ENCODE measurements at places on chromosomes 2 and 18. TPM values are rescaled to one million over a fixed set of nuclear protein-coding genes. Genes with fewer than 3 reads are reported as not detected.

KIAA2012 gene
- total RNA-seq: not detected

TMEM200C gene
- 0.29 TPM for total RNA-seq

EN1 gene
- not detected for total RNA-seq

GRCh38 chr18:39389800-39390379, 1824.3 kb upstream of the CELF4 start:
- DNase-seq: no peak

DNA sequence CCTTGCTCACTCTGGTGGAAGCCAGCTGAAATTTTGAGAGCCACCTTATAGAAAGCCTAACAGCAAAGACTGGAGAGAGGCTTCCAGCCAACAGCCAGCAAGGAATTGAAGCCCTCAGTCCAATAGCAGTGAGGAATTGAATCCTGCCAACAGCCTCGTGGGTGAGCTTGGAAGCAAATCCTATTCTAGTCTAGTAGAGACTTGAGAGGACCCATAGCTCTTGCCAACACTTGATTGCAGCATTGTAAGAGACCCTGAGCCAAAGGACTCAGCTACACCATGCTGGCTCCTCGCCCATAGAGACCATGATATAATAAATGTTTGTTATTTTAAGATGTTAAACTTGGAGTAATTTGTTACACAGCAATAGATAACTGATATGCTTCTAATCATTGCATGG, 403.0 kb upstream of the TNP1 start:
- DNase-seq: no peak

DNA sequence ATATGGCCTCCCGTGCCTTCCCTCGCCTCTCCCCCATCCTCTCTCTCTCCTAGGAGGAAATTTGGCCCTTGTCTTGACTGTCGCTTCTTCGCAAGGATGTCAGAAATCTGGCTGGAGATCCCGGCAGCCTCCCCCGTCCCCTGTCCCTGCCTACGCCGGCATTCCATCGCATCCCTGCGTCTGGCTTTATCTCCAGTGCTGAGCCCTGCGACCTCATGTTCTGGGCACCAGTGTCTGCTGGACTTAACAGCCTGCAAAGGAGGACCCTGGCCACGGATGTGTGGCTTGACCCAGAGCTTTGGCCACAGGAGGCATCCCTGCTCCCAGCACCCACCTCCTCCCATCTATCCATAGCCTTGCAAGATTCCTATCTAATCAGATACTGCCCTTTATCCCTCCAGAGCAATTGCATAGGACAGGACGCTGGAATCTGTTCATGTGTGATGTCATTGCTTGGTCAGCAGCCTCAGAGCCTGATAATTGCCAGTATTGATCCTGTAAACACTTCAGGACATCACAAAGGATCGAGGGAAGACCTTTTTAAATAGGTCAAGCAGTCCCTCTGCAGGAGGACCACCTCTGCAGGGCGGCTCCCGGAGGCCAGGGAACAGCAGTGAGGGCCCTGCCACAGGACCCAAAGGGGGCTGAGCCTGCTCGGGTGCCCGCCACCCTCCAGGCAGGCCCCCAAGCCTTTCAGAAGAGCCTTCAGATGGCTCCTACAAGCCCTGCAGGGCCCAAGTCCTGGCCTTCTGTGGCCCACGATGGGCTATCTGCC, 168.2 kb downstream of the TWIST2 start:
- no peak for DNase-seq

DNA sequence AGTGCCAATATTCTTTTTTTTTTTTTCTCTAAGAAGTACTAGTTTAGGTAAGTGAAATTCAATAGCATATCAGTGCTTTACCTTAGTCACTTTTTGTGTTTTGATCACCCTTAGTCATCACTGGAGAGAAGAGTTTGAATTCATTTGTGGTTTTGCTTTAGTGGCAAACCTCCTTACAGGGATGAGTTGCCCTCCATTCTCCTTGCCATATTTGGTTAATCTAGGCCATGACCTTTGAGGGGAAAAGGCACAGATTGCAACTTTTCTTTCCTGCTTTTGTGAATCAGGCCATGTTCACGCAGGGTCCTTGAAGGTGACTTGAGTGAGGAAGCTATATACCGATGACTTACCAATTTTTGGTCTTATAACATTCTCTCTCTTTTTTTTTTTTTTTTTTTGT, 34.4 kb downstream of the PLEKHA3 start:
- DNase-seq: no peak

DNA sequence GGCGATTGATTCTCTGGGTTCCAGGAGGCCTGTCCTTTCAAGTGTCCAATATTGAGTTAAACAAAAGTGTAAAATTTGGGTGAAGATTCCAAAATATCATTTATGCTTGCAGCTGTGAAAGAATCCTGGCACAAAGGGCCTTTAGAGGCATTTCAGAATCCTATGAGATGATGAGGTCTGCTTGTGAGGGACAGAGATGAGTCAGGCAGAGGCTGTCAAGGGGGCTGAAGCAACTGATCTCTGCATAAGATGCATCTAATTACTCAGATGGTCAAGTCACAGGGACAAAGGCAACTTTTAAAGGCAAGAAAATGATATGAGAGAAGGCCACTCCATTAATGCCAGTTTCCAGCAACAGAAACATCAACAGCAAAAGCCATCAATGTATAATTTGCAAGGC, 78.8 kb downstream of the FHOD3 start:
- no peak for DNase-seq

- DNase-seq: no peak
Observed at GRCh38 chr18:56986829-56987228, 160.1 kb upstream of the BOD1L2 start.

DNA sequence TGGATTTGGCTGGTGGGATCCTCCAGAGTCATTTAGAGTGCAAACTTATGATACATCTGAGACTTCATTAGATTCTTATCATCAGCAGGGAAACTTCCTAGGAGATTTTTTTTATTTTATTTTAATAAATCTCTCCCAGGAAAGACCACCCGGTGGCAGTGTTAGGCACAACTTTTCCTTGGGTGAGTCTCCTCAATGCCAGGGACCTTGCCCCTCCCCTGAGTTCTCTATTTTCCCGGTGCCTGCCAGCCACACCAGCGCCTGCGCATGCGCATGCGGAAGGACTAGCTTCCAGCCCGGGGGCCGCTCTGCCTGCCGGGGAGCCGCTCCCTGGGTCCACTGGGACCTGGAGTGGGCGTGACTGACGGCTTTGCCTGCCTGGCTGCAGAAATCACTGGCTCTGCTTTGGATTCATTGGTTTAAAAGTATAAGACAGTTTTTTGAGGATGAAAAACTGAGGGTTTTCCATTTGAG, 86.6 kb downstream of the TMEM182 start:
- no peak for DNase-seq

DNA sequence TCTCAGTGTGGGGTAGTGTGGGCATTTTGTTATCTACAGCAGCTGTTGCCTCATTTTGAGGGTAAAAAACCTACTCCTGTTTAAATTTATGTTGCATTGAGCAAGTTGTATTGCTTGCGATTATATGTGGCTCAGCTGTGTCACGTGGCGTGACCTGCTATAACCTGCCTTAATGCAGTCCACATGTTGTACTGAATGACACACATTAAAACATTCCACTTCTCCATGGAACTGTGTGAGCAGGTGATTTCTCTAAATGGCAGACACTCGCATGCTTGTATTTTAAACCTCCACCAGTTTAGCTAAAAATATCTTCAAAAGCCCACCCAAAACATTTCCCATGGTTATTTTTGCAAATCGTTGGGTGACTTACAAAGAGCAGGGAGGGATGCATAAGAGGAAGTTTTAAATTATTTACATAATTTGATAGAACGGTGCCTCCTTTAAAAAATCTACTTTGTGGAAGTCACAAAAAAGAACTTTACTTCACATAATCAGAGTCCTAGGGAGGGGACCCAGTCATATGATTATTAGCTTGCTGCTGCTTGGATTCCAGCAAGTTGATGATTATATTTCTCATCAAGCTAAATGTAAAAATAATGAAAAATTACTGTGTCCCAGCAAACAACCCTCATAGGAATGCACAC, 163.3 kb upstream of the ZEB2 start:
- DNase-seq: no peak

GRCh38 chr2:46493241-46493970, 14.0 kb downstream of the TMEM247 start:
- DNase-seq: no peak

DNA sequence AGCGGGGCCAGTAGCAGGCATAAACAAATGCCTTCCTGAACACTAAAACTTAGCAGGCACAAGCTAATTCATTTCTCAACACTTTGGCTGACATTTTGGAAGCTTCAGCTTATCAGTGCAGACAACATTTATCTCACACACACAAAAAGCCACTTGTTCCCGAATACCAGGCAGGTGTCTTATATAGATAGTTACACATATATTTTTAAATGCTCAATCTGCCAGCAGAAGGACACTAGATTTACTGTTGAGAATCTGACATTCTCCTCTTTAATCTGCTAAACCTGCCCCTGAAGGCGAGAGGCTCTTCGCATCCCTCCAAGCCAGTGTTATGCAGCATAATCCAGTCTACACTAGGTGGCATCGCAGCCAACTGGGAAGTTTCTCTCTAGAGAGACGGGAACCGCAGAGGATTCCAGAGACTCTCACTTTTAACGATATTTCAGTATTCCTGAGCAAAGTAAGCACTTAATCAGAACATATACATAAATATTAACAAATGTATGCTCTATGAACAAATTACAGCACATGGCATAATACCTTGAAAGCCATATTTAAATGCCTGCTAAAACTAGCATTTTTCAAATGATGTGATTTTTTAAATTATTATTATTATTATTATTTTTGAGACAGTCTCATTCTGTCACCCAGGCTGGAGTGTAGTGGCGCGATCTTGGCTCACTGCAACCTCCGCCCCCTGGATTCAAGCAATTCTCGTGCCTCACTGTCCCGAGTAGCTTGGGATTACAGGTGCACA, 90.2 kb upstream of the SCG2 start:
- DNase-seq: no peak

GRCh38 chr2:64634345-64635267, 19.1 kb downstream of the SERTAD2 start:
- no peak for DNase-seq

- no peak for DNase-seq
Observed at GRCh38 chr2:215958257-215958656, 55.1 kb downstream of the MREG start.

DNA sequence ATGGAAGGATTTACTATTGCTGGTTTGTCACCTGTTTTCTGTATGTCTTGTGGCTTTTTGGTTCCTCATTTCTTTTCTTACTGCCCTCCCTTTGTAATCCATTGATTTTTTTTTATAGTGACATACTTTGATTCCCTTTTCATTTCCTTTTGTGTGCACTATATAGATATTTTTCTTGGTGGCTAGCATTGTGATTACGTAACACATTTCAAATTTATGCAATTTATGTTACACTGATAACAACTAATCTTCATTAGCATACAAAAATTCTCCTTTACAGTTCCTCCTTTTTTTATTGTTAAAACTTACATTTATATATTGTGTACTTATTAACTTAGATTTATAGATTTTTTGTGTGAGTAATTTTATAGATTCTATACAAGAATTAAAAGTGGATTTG, 80.6 kb downstream of the OTX1 start:
- no peak for DNase-seq

DNA sequence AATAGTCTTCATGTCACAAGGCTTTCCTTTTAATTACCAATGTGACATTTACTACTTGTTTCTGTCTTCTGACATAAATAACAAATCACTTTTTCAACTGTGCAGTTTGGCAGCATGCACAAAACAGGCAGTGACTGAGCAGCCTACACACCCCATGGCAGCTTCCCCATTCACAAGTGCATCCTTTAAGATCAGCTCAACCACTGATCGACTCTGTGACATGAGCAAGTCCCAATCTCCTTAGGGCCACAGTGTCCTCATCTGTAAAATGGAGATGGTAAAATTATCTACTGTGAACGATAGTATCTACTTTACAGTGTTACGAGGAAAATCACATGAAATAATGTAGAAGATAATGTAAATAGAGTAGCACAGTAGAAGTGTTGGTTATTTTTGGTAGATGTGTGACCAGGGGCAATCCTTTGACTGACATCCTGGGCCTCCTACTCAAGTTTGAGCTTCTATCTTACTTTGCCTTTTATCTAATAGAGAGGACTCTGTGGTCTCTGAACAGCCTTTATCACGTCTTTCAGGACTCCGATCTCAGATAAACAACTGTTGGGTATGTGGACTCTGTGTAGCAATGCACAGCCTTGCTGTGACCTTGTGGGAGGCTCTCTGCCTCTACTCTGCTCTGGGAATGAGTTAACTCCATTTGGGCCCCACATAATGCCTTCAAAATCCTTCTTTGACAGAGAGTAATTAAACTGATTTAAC, 120.6 kb downstream of the PIGN start:
- no peak for DNase-seq

GRCh38 chr2:43490252-43490786, 105.5 kb downstream of the THADA start:
- DNase-seq: no peak

LIMS2 gene
- 15.6 TPM for total RNA-seq

DNA sequence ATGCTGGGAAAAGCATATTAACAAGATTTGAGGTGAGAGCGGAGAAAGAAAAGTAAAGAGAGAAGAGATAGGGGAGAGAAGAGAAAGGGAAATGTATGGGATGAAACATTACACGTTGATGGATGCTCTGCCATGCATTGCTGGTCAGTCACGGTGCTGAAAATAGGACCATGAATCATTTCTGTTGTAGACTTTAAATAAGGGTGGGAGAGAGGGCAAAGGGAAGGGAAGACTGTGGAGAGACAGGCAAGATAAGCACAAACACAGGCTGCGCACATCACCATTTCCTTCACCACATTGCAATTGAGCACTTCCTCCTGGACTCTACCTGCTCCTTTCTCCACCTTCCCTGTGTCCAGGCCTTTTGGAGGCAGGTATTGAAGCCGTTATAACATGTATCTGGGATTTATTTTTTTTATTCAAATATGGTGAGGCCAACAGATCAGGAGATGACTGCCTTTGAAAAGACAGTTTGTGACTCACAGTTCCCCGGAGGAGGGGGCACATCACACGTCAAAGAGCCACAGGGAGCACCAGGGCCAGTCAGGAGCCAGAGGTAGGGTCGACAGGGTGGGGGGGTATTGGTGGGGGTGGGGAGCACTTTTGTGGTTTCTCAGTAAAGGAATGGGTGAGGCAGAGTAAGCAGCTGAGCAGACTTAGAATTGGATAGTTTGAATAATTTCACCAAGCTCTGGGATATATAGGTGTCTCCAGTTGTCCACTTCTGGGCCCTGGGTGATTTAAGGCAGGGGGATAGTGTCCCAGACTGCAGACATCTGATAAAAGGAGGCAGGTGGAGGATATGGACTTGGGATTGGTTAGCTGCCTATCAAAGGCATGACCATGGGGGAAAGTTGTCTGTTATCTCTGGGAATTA, 372.8 kb upstream of the ST6GAL2 start:
- no peak for DNase-seq

SLC38A11 gene
- 0.34 TPM for total RNA-seq

DNA sequence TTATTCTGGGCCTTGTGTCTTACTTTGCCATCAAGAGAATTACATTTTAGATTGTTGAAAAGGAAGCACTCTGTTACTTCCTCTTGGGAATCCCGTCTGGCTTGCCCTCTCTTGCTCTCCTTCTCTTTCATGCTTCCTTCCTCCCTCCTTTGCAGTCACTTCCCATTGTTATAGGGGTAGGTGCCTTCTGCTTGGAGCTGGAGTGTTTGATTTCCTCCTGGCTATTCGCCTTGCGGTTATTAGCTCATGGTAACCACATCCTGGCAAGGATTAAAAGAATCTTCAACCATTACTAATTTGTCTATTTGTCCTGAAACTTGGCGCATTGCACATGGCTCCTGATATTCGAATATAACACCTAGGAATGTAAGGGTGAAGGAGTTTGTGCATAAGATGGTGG, 115.0 kb downstream of the CERS6 start:
- DNase-seq: no peak

DCDC2C gene
- not detected for total RNA-seq

- DNase-seq: no peak
Observed at GRCh38 chr18:13354402-13354801, 135.8 kb downstream of the LDLRAD4 start.

- DNase-seq: no peak
Observed at GRCh38 chr2:140650825-140651224, 1480.0 kb downstream of the LRP1B start.

All from glomerular endothelial cell (primary cell).